SJSA1 (cell line): ENCODE measurements at places on chromosomes 1 and 21. TPM values are rescaled to one million over a fixed set of nuclear protein-coding genes. Genes with fewer than 3 reads are reported as not detected.

- peak; percentile 70 for DNase-seq
Observed at GRCh38 chr1:28882009-28882628, 32.2 kb upstream of the EPB41 start.

Gene SLFNL1
- 0.03 TPM in 1 of 2 replicates, not detected in the other for total RNA-seq

- DNase-seq, result no peak
Observed at GRCh38 chr21:24110846-24111245, 1496.4 kb downstream of the MRPL39 start.

- no peak for DNase-seq
Observed at GRCh38 chr1:236864996-236865817, 70.1 kb downstream of the MTR start.

DNA sequence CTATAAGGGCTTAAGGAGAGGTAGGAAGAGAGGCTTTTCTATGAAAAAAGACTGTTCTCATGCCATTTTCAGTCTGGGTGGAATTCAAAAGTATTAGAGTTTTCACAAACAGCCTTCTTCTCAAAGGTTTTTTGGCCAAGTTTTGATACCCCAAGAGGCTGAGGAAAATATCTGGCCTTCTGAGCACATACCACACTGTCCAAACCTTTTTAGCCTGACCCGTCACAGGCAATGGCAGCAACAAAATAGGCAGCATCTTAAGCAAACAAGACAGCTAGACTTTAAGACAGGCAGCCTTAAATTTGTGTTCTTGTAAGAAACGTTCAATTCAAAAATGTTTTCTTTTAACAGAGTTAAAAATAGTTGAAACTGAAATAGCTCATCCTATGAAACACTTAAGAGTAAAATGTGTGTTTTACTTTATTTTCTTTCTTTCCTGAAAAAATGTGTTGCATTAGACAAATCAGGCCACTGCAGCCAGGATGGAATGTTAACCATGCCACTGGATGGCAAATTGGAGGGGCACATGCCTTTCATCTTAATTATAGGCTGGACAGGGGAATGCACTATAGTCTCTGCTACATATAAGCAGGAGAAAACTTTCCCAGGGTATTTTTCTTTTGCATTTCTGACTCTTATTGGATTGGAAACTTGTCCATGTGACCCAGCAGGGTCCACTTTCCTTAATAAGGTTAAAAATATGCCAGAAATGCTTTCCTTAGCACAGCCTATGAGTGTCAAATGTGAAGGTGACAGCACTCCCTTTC, 315.0 kb downstream of the TGFB2 start:
- peak; percentile 85 for DNase-seq

DNA sequence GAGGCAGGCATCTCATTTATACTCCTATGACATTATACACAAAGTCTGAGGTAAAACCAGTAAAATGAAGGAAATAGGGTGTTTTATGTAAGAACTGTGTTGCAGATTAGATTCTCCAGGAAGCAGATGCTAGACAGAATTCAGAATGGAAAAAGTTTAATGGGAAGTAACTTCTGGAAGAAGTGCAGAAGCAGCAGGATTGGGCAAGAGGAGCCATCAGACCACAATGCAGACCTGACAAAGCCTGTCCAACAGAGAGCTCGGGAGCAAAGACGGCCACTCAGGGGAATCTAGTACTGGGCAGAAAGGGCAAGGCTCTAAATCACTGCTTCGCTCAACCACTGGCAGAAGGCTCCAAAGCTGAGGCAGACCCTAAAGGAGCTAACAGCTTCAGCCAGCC, 33.7 kb downstream of the FBXO42 start:
- no peak for DNase-seq

GRCh38 chr21:44413566-44414290, 41.6 kb upstream of the LRRC3 start:
- DNase-seq, result no peak

Gene PDC
- total RNA-seq, result not detected in 2 replicates

- no peak for DNase-seq
Observed at GRCh38 chr21:34726627-34727337, 58.0 kb downstream of the CLIC6 start.

Gene KRTAP10-9
- total RNA-seq, result not detected in 2 replicates

GRCh38 chr1:57959531-57960241, 535.8 kb upstream of the DAB1 start:
- no peak for DNase-seq

Gene S100A14
- not detected in 2 replicates for total RNA-seq

GRCh38 chr1:10891091-10891490, 94.6 kb upstream of the CASZ1 start:
- DNase-seq, result no peak

DNA sequence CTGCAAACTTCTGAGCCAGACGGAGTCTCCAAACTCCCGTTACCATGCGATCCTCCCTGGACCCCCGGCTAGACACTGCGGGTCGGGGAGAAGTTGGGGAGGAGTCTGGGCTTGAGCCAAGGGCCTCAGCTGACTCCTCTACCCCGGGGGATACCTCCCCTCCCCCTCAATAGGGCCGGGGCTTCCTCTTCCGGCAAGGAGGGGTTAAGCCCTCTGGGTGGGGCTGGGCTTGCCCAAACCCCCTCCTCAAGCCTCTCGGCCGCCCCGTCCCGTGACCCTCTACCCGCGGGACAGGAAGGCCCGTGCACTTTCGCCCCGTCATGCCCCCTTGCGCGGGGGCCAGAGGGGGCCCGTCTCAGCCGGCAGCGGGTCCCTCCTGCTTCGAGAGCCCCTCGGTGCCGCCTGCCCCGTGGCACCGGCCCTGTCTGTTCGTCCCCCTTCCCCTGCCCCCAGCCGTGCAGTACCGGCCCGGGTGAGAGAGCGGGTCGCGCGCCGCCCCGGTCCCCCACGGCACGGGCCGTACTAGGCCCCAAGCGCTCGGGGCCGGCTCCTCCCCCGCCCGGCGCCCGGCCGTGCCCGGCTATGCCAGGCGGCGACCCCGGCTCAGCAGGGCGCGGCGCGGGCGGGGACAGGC, 652 bp downstream of the ARL8A start:
- DNase-seq, result peak; percentile 28

GRCh38 chr1:66275601-66276023, 258.3 kb upstream of the SGIP1 start:
- no peak for DNase-seq

DNA sequence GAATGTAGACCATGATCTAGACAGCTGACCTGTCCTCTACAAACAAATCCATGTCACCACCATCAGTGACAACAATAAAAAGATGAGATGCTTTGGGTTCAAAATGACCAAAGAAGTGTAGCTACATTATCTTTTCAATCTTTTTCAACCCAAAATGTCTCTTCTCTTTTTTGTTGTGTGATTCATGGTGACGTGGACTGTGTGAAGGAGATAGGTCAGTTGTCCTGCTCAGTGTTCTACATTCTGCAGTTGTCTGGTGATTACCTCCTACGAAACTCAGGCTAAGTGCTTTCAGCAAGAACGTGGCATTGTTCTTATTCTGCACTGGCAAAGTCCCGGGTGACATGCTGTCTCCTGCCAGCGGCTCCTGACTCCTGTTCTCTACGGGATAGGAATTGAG, 73.1 kb downstream of the PRKAB2 start:
- DNase-seq, result no peak

Gene SPRR5
- total RNA-seq, result not detected in 2 replicates

DNA sequence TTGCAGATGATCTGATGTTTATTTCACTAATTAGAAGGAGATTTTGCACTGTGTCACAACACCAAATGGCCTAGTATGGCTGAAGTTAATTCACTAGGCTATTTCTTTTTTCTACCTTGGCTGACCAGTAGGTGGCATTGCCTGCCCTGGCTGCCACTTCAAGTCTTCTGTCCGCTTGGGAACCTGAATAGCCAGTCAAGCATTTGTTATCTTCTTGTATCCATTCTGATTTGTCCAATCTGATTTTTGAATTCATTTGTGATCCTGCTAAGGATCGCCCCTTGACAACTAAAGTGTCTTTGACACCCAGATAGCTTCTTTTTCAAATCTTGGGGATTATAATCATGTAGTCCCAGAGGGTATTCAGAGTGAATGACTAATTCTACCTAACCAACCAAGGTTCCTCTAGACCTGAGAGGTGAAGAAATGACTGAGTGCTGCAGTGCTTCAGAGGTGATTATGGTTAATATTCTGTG, 99.4 kb downstream of the GIPC2 start:
- DNase-seq, result no peak

GRCh38 chr1:209556162-209556690, 27.3 kb upstream of the CAMK1G start:
- no peak for DNase-seq

DNA sequence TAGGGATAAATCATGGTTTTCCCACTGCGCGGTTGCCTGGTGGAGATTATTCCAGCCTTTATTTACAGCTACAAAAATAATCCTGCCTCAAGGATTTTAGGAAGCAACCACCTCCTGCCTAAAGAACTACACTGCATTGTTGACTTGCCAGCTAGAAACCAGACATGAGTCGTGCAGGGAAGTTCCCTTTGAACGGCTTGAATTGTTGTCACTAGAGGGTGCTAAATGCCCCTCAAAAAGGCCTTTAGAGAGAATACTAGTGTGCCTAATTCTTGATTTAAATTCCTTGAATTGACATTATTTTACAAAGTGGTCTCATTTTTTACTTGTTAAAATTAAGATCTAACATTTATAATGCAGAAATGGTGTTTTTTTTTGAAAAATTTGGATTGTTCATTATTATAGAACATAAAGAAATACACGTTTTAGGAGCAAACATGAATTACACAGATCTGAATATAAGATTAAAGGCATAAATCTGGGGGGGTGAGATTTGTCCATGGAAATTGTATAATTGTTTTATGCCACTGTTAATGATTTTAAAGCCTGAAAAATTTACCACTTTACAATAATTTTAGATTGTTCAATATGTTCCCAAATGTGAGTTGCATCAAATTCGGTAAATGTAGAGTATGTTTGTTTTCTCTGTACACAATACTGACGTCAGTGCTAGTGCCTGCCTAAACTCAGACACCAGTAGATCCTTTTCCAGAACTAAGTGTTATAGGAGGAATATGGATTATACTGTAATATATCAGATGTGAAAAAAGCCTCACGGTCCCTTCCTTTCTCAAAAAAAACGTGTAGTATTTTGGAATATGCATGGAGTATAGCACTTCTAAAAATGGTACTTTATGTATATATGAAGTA, 7.6 kb upstream of the ERG start:
- DNase-seq, result peak; percentile 75

Gene NKAIN1
- 0.05 TPM in 1 of 2 replicates, not detected in the other for total RNA-seq

DNA sequence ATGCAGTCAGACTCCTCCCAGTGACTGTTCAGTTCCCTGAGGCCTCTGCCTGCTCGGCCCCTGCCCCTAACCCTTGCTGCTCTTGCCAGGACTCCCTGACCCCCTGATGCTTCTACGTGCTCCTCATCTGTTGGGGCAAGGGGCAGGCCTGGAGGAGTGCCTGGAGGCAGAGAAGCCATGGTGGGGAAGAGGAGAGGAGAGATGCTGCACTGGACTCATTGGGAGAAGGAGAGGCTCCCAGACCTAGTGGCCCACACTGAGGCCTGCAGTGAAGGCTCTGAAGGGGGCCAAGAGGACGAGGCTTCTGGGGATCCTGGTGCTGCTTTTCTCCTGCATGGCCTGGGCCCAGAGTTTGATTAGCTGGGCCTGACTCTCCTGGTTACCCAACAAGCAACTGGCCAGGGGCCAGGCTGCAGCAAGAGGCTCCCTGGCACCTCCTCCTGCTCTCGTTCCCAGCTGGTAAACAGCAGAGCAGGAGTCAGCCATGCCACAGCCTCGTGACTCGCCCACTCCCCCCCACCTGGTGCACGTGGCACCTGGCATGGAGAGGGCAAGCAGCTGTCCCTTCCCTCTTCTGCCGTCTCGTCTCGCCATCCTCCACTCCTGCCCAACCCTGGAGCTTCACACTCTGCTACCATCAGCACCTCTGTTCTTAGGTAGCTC, 847 bp upstream of the RORC start:
- no peak for DNase-seq

GRCh38 chr1:8043621-8044020, 17.5 kb upstream of the ERRFI1 start:
- DNase-seq, result no peak

Gene MFN2
- total RNA-seq, result 53.6 and 54.8 TPM in 2 replicates

DNA sequence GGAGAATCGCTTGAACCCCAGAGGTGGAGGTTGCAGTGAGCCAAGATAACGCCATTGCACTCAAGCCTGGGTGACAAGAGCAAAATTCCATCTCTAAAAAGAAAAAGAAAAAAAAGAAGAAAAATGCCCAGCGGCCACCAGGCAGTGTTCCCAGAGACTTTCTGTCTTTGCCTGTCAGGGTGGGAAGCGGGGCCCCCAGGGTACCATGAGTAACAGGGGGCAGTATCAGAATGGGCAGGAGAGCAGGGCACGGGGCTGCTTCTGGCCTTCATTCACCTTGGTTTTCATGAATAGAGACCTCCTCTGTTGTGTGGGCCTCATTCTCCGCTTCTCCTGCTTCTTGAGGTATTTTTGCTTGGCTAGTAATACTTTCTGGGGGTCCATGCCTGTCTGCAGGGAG, 20.4 kb downstream of the SLC26A9 start:
- DNase-seq, result no peak

Gene HCN3
- 0.97 and 2.5 TPM in 2 replicates for total RNA-seq

- DNase-seq, result no peak
Observed at GRCh38 chr1:49346767-49347349, 570.2 kb upstream of the BEND5 start.

Gene DMBX1
- total RNA-seq, result not detected in 2 replicates

GRCh38 chr1:20429296-20429695, 56.7 kb downstream of the CAMK2N1 start:
- DNase-seq, result no peak

GRCh38 chr1:245898581-245898980, 608.5 kb downstream of the SMYD3 start:
- no peak for DNase-seq

GRCh38 chr1:25651036-25651640, 34.5 kb downstream of the MAN1C1 start:
- peak; percentile 24 for DNase-seq
